Activated T-cell treated with anti-CD3 and anti-CD28 coated beads, Interleukin-2, amount 50 U/mL, for 48 hours (primary cell): ENCODE measurements at places on chromosomes 5 and 9.

- no peak for DNase-seq
Observed at GRCh38 chr9:100521282-100521681, 48.3 kb downstream of the TMEFF1 start.

DNA sequence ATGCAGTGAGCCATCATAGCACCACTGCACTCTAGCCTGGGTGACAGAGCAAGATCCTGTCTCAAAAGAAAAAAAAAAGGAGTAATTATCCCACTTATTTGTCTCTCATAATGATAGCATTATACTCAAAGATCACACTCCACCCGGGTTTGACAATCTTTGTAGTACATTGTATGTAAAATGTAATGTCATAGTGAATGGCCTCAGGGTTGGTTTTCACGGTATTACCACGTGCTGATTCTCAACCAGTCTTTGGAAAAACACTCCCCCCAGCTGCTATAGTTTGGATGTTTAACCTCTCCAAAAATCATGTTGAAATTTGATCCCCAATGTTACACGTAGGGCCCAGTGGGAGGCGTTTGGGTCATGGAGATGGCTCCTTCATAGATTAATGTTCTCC is 402.4 kb upstream of the GRAMD2B start:
- DNase-seq: no peak

GRCh38 chr5:60821488-60822284 is 22.4 kb downstream of the ELOVL7 start:
- no peak for DNase-seq

DNA sequence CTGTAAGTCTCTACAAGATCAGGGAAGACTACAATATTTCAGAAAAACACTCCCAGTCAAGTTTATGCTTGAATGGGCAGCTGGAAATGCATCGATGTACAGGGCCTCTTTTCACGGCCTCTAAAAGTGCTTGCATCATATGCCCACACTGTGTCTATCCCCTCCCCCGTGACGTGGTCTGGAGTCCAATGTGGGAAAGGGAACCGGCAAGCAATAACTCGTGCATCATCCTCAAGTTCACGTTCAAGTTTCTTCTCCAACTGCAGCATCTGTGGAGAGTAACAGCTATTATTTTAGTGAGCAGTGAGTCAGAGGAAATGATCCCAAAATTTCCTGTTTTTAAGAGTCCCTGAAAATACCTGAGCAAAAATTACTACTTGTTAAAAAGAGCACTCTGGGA is 22.3 kb downstream of the ATPSCKMT start:
- DNase-seq: no peak

DNA sequence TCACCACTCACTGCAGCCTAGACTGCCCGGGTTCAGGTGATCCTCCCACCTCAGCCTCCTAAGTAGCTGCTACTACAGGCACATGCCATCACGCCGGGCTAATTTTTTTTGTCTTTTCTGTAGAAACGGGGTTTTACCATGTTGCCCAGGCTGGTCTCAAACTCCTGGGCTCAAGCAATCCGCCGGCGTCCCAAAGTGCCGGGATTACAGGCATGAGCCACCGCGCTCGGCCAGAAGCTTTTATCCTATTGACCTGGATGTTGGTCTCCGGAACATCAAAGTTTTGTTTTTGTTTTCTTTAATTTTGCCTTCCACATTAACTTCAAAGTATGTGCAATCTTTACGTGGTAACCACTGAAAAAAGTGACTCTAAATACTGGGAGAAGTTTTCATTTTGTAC is 42.4 kb upstream of the FST start:
- DNase-seq: no peak

GRCh38 chr9:86481466-86481865 is 127.3 kb upstream of the TUT7 start:
- no peak for DNase-seq
